Activated naive CD4-positive, alpha-beta T cell treated with anti-CD3 and anti-CD28 coated beads, Interleukin-2, amount 50 U/mL, for 72 hours (primary cell): ENCODE measurements at places on chromosomes 12 and 14.
A peak's percentile ranks its signal among the peaks of the same experiment; 100 is the strongest.

GRCh38 chr12:16984484-16984883 is 378.5 kb upstream of the LMO3 start:
- no peak for DNase-seq

DNA sequence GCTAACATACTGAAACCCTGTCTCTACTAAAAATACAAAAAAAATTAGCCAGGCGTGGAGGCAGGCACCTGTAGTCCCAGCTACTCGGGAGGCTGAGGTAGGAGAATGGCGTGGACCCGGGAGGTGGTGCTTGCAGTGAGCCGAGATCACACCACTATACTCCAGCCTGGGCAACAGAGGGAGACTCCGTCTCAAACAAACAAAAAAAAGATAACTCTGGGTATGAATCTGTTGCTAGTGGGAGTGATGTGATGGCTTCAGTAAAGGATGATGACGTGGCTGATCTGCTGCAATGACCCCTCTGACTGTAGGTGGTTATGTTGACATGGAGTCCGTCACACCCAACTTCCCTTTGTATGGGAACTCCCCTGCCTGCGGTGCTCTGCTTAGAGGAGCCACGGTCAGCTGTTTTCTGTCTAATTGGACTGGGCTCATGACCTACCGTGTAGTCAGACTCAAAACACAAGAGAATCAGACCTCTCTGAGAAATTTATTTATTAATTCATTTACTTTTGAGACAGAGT is 59.1 kb upstream of the MED13L start:
- no peak for DNase-seq

- DNase-seq = no peak
Observed at GRCh38 chr14:21059842-21060613, 2.4 kb downstream of the RNASE8 start.

DNA sequence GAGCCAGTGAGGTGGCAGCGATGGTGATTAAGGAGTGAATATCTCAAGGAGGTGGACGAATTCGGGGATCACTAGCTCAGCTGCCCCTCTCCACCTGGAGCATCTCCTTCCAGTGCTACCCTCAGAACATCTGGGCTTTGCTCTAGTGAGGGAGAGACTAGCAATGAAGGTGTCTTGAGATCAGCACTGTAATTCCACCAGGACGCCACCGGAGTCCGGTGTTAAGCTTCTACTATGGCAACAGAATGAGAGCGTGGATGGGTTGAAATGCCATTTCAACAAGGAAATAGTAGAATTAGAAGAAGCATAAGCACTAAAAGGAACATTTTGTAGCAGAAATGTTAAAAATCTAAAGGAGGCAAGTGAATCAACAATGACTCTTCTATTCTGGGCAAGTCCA is 61.1 kb downstream of the NTF3 start:
- no peak for DNase-seq

DNA sequence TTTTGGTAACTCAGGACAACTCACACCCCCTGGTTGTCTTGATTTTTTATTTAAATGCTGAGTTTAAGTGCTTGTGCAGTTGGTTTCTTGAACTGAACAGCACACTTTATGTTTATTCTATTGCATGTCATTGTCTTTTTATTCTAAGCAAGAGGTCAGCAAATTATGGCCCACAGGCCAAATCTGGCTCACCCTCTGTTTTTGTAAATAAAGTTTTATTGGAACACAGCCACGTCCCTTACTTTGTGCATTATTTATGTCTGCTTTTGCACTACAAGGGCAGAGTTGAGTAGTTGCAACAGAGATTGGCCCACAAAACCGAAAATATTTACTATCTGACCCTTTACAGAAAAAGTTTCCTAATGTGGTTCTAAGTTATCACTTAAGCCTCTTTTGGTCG is 52.3 kb downstream of the SUDS3 start:
- no peak for DNase-seq

GRCh38 chr14:70029296-70030132 is 150.3 kb downstream of the SMOC1 start:
- DNase-seq = no peak

- no peak for DNase-seq
Observed at GRCh38 chr12:4859478-4860210, 50.1 kb upstream of the KCNA1 start.

GRCh38 chr12:123150744-123151456 is at the start of gene PITPNM2:
Gene PITPNM2 (minus strand): TSS chr12:123151090. CDS start chr12:123034590, 116,500 bp downstream.
- DNase-seq = peak; percentile 62

- DNase-seq = no peak
Observed at GRCh38 chr12:26246483-26247164, 51.3 kb downstream of the SSPN start.

DNA sequence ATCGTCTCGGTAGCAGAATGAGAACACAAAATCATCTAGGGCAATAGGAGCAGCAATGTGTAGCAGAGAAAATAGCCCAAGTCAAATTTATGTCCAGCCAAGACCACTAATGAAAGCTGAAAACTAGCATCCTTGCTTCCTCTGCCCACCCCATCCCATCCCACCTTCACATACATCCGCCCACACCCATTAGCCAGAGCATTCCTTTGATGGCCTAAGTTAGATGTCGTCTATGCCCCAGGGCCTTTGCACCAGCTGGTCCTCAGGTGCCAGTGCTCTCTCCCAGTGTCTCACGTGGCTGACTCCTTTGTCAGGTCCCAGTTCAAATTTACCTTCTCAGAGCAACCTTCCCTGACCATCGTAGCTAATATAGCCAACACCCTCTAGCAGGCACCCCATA is 17.8 kb upstream of the PPP2R5C start:
- no peak for DNase-seq

- no peak for DNase-seq
Observed at GRCh38 chr12:79933532-79934264, 1.2 kb downstream of the PPP1R12A start.

- no peak for DNase-seq
Observed at GRCh38 chr12:88643685-88644084, 63.4 kb upstream of the KITLG start.

DNA sequence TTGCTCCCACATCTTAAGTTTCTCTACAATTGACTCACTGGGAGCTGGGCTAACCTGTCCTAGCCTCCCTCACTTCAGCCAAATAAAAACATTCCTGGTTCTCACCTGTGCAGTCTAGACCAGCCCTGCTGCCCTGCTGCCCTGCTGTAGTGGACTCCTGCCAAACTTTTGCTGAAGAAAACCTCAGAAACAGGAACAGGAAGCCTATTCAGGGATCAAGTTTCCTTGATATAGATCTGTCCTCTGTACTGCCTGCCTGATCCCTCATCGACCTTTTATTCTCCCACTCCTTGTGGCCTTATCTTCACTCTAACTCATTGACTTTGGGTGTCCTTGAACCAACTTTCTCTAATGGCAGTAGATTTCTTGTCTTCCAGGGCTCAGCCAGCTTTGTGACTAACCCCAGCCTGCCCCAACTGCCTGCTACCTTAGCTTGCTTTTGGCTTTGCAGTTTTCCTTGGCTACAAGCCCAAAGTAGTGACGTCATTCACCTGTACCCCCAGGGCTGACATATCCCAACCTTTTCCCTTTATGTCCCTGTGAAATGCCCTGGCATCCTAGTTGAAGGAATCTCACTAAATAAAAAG is 234.8 kb downstream of the DUSP6 start:
- no peak for DNase-seq
